ENCODE measurements at places on chromosomes 1 and 21. TPM values are rescaled to one million over a fixed set of nuclear protein-coding genes. Genes with fewer than 3 reads are reported as not detected.

DNA sequence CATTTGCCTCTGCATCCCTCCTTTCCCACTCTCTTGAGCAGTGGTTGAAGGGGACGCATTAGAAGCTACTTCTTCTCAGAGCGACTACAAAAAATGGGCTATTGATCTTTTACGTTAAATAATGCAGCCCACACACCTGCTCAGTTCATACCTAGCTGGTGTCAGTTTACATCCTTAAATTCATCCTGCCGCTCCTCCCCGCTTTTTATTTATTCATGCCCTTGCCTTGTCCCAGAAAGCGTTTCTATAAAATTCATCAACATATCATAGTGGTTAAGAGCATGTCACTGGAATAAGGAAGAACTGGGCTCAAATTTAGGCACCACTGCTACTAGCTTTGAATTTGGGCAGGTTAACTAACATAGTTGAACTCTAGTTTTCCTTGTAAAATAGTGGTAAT is 66.0 kb upstream of the TINAGL1 start:
- no peak for DNase-seq

Gene PADI1
- total RNA-seq: not detected

Gene NECTIN4
- not detected for total RNA-seq

DNA sequence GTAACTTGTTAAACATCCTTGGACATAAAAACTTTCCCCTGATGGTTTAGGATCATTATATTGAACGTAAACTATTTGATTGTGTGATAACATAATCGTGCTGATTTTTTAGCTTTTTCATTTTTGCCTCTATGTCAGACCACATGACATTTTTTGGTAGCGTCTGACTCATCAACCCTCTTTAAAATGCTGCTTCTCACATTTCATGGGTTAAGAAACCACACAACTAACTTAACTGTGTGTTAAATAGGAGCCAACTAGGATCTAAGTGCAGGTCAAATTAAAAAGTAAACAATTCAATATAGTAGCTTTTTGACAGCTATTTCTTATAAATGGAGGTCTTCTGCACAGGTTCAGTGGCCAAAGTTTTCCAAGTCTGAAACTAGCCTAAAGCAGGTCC is 9.8 kb downstream of the BTG3 start:
- no peak for DNase-seq

GRCh38 chr1:159113596-159114433 is 37.2 kb upstream of the AIM2 start:
- DNase-seq: no peak

GRCh38 chr1:10046356-10047085 is 13.8 kb downstream of the UBE4B start:
- DNase-seq: no peak

DNA sequence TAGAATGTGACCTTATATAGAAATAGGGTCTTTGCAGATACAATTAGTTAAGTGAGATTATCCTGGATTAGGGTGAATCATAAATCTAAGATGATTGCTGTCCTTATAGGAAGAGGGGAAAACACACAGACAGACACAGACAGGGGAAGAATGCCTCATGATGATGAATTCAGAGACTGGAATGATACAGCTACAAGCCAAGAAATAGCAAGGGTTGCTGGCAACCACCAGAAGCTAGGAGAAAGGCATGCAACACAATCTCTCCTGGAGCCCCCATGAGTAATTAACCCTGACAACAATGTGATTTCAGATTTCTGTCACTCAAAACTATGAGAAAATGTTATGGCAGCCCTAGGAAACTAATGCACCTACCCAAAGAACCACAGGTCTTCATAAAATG is 19.1 kb upstream of the PPIH start:
- no peak for DNase-seq

DNA sequence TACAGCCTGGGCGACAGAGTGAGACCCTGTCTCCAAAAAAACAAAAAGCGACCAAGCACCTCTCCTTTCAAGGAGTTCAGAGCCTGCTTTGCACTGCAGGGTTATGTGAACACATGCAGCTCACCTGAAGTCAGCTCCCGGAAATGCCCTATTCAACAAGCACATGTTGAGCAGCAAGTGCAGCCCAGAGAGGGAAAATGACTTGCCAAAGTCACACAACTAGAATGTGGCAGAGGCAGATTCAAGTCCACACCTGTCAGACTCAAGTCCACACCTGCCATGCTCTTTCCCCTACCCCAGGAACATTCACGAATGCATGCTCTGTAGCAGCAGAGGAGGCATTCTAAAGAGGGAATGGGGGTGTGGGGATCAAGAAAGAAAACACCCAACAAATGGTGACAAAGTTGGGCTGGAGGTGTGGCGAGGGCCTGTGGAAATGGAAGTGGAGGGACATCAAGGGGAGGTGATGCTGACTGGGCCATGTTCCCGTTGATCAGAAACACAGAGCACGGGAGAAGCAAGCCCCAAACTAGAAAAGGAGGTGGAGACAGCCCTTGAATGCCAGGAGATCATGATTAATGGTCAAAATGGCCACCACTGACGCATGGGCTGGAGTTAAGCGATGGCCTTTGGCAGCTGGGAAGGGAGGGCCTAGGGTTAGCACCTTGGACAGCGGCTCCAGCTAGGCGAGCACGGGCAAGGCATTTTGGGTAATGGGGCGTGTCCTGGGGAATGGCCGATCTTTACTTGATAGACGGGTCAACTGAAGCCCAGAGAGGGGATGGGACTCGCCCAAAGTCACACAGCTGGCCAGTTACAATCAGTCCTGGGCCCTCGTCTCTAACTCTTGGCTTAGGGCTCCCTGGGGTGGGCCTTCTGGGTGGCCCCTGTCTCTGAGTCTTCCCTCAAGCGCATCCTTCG is 21.5 kb downstream of the RAP1GAP start:
- DNase-seq: no peak

Gene PGLYRP4
- not detected for total RNA-seq

Gene TMEM200B
- 1.7 TPM for total RNA-seq

DNA sequence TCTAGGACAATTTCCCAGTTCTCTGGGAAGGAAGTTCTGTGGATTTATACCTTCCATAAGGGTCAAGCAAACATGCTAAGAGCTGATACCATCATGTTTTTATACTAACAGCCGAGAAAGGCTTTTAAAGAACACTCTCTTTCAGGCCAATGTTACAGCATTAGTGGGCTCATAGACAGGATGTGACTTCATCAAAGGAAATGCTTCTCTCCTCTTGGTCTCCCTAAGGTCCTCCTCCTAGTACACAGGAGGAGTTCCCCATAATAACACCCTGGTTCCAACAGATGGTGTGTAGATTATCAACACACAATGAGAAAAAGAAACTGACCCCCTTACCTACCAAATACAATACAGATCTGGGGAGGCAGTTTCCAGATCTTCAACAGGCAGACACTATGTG is 26.7 kb upstream of the GLIS1 start:
- no peak for DNase-seq

Gene OR2L5
- not detected for total RNA-seq

DNA sequence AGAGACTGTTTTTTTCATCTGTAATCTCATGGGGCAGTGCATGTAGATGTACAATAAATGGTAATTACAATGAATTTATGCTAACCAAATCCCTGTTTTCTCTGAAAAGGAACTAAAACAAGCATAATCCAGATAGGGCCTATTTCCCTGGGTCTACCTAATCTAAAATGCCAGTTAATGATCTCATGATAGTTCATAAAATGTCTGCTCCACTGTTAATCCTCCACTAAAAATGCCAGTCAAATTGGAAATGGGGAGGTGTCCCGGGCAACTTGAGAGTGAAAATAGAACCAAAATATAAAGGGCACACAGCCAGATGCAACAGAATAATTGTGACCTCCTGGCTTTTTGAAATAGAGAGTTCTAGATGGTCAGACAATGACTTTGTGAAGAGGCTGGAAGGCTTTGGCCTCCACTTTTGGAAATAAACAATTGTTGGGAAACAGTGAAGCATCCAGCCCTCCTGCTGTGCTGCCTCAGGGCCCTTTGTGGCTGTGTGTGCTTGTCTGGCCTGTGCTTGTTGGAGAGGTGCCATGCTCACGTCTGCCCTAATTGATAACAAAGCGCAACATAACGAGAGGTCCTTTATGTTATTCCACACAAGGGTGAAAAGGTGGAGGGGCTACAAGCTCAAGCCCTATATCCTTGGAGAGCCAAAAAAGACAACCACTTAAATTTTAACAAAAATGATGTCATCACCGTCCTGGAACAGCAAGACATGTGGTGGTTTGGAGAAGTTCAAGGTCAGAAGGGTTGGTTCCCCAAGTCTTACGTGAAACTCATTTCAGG is 97.7 kb downstream of the ATP5PO start:
- no peak for DNase-seq

Gene RAP1GAP
- 1.4 TPM for total RNA-seq

Gene CFHR1
- total RNA-seq: not detected

DNA sequence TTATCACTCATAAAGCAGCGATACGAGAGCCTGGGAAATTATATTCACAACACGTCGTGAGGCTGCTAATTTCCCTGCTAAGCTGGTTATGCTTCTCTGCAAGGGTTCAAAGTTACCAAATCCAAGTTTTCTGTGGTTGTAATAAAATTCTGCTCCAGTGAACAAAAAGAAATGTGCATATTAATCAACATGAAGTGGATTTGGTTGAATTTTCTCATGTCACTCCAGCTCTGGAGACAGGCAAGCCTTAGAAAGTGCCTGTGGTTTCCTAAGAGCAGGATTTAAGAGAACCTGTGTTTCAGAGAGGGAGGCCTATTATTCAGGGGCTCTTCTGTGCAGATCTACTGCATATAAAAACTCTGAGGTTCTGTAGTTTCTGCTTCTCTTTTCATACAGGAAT is 87.5 kb downstream of the WLS start:
- DNase-seq: no peak

Gene C1QC
- total RNA-seq: 0.74 TPM

Gene MIXL1
- total RNA-seq: not detected

DNA sequence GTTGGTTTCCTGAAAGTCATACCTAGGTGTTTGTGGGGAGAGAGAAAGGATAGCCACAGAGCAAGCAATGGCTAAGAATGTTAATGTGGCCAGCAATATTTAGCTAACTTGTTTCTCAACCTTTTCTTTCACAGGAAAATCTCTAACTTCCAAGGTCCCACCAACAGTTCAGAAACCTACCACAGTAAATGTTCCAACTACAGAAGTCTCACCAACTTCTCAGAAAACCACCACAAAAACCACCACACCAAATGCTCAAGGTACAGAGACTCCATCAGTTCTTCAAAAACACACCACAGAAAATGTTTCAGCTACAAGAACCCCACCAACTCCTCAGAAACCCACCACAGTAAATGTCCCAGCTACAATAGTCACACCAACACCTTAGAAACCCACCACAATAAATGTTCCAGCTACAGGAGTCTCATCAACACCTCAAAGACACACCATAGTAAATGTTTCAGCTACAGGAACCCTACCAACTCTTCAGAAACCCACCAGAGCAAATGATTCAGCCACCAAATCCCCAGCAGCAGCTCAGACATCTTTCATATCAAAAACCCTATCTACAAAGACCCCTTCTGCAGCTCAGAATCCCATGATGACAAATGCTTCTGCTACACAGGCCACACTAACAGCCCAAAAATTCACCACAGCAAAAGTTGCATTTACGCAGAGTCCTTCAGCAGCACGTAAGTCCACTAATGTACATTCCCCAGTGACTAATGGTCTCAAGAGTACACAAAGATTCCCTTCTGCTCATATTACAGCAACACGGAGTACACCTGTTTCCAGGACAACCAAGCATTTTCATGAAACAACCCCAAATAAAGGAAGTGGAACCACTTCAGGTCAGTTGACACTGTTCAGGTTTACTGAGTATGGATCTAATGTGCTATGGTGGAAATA is 15.3 kb downstream of the CD55 start:
- DNase-seq: no peak

Gene SH3D21
- total RNA-seq: 2.3 TPM

Gene OPTC
- total RNA-seq: not detected

DNA sequence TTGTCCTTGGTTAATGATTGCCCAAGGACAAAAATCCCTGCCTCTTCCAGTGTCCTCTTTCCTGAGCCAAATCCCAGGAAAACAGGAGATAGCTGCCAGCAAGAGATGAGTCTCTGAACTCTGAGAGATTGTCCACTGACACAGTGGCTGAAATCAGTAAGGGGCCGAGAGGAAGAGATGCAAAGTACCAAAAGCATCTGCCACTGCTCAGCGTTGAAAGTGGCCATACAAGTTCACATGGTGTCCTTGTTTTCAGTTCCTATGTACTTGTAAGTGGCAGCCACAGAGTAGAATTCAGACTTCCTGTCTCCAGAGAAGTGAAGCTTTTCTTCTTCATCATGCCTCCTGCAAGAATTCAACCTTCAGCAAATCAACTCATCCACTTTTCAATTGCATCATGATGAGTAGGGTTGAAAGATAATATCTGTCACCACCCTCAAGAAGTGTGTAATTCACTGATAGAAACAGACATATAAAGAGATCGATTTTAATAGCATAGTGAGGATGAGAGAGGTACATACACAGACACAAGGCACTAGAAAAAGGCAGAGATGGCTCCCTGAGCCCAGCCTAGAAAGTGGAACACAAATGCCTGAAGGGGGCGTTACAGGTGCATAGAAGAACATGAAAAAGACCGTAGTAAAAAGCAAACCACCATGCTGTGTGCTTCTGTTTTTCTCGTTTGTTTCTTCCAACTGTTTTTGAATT is 185.8 kb downstream of the MRPL39 start:
- DNase-seq: peak; percentile 52

Gene ADORA1
- total RNA-seq: 0.10 TPM

DNA sequence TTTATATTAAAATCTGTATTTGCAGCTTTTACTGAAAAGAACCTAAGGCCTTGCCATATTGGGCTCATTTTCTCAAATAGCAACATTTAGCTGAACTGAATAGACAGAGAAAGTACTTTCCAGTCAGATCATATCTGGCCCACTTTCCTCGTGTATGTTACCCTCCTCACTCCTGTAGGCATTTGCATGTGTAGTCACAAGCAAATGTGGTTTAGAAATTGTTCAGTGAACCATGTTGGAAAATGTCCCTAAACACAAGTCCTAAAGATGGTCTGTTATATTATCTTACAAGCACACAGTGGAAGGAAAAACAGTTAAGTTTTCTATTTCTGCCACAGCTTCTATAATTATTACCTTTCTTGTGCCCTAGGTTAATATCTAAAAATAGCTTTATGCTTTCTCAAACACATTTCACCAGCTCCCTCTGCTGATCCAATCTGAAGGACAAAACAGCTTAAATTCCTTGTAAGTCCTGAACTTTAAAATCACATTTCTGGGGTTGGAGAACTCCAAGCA is 606 bp upstream of the FMO4 start:
- no peak for DNase-seq

DNA sequence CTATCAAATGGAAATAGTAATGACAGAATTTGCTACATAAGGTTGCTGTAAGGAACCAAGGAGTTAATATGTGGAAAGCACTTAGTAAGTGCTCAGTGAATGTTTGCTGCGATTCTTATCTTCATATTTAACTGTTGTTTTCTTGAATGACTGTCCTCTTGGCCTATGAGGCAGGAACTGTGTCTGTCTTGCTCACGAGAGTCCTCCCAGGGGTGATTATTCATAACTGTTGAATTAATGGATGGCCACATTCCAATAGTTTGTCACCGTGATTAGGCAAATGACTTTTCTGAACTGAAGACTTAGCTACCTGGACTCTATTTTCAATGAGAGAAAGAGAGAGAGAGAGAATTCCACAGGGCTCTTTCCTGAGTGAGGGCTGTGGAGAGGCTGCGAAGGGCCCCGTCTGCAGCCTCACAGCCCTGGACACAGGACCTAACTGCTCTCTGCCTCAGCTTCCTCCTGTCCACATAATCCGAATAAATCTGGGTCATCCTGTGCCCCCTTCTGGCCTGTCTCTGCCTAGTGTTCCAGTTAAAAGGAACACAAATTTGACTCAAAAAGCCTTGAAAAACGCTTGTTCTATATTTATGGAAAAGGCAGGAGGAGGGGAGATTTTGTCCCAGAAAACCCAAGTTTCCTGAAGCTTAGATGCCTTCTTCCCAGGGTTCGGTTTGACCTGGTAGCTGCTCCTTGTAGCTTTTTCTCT is 8.5 kb downstream of the EDN2 start:
- no peak for DNase-seq

Gene MROH9
- not detected for total RNA-seq
